ENCODE measurements at places on chromosomes 3 and 15. TPM values are rescaled to one million over a fixed set of nuclear protein-coding genes. Genes with fewer than 3 reads are reported as not detected.

GOLGA6B gene
- not detected for total RNA-seq

DNA sequence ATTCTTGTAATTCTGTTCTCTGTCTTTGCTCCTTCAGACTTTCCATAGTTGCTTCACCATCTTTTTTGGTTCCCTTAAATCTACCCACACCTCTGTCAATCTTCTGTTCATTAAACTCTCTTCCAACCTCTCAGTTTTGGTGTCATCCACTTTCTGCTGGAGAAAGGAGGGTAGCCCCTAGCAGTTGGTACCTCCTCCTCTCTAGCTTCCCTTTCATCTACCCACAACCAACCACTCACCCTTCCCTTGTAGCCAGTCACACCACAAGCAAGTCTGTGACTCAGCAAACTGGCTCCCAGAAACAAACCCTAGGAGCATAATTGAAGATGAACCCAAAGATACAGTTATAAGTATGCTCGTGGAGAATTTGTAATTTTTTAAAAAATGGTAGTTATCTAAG lies 318.6 kb downstream of the FHIT start:
- no peaks in the 10 kb centered on the region for H3K36me3 ChIP-seq
- H3K27ac ChIP-seq = no peak overlapping the region
- no peak overlapping the region for H3K4me3 ChIP-seq
- no peaks in the 10 kb centered on the region for H3K4me1 ChIP-seq
- H3K27me3 ChIP-seq = no peaks in the 10 kb centered on the region

IL12A gene
- 0.82 TPM for total RNA-seq

- H3K27me3 ChIP-seq = no peaks in the 10 kb centered on the region
- DNase-seq = no peak
- H3K36me3 ChIP-seq = no peaks in the 10 kb centered on the region
- H3K4me3 ChIP-seq = no peak overlapping the region
Observed at GRCh38 chr3:161392853-161393252, 21.5 kb upstream of the SPTSSB start.

GRCh38 chr15:80090041-80090440 lies 30.6 kb downstream of the ZFAND6 start:
- H3K27me3 ChIP-seq = no peaks in the 10 kb centered on the region
- DNase-seq = no peak
- H3K36me3 ChIP-seq = no peaks in the 10 kb centered on the region
- no peak overlapping the region for H3K27ac ChIP-seq
- no peak overlapping the region for H3K4me3 ChIP-seq
- H3K4me1 ChIP-seq = no peaks in the 10 kb centered on the region

- no peaks in the 10 kb centered on the region for H3K36me3 ChIP-seq
- H3K27ac ChIP-seq = no peak overlapping the region
- no peak for DNase-seq
- peaks cover 4% of the 10 kb centered on the region for H3K4me1 ChIP-seq
- H3K27me3 ChIP-seq = no peaks in the 10 kb centered on the region
Observed at GRCh38 chr3:57974796-57975388, 33.3 kb upstream of the FLNB start.

GRCh38 chr3:13544293-13544831 lies 4.6 kb upstream of the FBLN2 start:
- H3K36me3 ChIP-seq = no peaks in the 10 kb centered on the region
- no peak for DNase-seq
- H3K27me3 ChIP-seq = no peaks in the 10 kb centered on the region

DNA sequence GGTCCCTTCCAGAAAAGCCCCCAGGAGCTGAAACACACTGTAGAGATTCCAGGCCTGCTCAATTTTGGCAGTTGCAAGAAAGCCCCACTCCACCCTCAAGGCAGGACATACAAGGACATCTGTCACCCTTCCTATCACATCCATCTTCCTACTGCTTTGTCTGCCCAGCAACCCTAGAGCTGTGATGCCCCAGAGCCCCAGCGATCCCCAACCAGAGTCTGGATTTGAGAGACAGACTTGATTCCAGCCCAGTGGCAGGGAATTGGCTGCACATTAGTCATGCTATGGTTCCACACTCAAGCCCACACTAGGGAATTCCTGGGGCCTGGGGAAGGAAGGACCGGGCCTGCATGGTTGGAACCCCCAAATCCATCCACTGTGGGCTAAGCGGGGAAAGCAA lies 56.8 kb downstream of the ATP2B2 start:
- H3K4me1 ChIP-seq = no peaks in the 10 kb centered on the region
- no peak overlapping the region for H3K4me3 ChIP-seq
- no peaks in the 10 kb centered on the region for H3K36me3 ChIP-seq
- DNase-seq = no peak
- no peaks in the 10 kb centered on the region for H3K27me3 ChIP-seq

GRCh38 chr3:193418576-193419373 lies 40.2 kb upstream of the ATP13A5 start:
- no peaks in the 10 kb centered on the region for H3K4me1 ChIP-seq
- no peak for DNase-seq
- H3K4me3 ChIP-seq = no peak overlapping the region
- no peak overlapping the region for H3K27ac ChIP-seq
- no peaks in the 10 kb centered on the region for H3K36me3 ChIP-seq

DNA sequence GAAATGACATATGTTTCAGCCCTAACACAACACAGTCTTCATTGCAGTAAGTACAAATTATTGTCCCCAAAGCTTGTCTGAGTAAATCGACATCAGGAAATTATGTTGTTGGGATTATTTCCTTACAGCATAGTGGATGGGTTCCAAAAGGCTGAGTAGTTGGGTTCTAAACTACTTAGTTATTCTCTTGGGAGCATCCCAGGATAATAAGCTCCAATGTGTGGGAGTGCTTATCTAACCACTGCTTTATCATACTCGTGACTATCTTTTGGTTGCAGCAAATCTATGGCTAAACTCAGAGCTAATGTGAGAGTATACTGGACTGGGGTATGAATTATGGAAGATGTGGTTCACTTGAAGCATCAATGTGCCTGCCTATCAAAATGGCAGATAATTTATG lies 128.5 kb downstream of the RBMS3 start:
- H3K4me1 ChIP-seq = peaks cover 14% of the 10 kb centered on the region
- H3K36me3 ChIP-seq = no peaks in the 10 kb centered on the region
- no peaks in the 10 kb centered on the region for H3K27me3 ChIP-seq

GRCh38 chr15:62888623-62889022 lies 153.9 kb upstream of the TPM1 start:
- H3K36me3 ChIP-seq = no peaks in the 10 kb centered on the region
- peaks cover 13% of the 10 kb centered on the region for H3K4me1 ChIP-seq
- no peak for DNase-seq
- H3K4me3 ChIP-seq = no peak overlapping the region
- H3K27ac ChIP-seq = no peak overlapping the region
- no peaks in the 10 kb centered on the region for H3K27me3 ChIP-seq

DNA sequence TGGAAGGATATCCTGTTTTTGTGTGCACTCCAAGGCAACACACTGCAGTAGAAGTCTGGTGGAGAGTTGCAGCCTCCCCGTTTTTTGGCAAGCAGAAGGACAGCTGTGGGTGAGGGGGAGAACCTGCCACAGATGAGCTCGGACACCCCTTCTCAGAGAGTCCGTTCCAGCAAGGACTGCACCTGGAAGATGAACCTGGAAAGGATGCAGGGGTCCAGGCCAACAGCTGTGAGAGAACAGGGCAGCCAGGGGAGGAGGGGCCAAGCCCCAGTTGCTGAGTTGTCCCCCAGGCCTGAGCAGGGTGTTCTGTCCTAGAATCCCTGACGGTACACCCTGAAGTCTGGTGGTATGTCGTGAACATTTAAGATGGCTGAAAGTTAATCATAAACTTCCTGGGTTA lies 30.2 kb downstream of the ZXDC start:
- H3K4me1 ChIP-seq = no peaks in the 10 kb centered on the region
- no peak overlapping the region for H3K27ac ChIP-seq
- no peaks in the 10 kb centered on the region for H3K36me3 ChIP-seq
- H3K4me3 ChIP-seq = no peak overlapping the region
- DNase-seq = no peak

- H3K4me1 ChIP-seq = no peaks in the 10 kb centered on the region
- no peak overlapping the region for H3K27ac ChIP-seq
- no peak for DNase-seq
- H3K27me3 ChIP-seq = no peaks in the 10 kb centered on the region
- no peaks in the 10 kb centered on the region for H3K36me3 ChIP-seq
Observed at GRCh38 chr3:32202496-32202895, 36.0 kb upstream of the CMTM8 start.

- H3K27me3 ChIP-seq = no peaks in the 10 kb centered on the region
- no peak for DNase-seq
- H3K4me1 ChIP-seq = no peaks in the 10 kb centered on the region
- no peak overlapping the region for H3K27ac ChIP-seq
Observed at GRCh38 chr15:45616901-45617323, 17.9 kb upstream of the SQOR start.

TUSC2 gene
- total RNA-seq = 30.8 TPM
